Activated CD4-positive, alpha-beta T cell treated with anti-CD3 and anti-CD28 coated beads for 36 hours (primary cell): ENCODE measurements at places on chromosomes 4 and X. TPM values are rescaled to one million over a fixed set of nuclear protein-coding genes. Genes with fewer than 3 reads are reported as not detected.
A peak's percentile ranks its signal among the peaks of the same experiment; 100 is the strongest.

DNA sequence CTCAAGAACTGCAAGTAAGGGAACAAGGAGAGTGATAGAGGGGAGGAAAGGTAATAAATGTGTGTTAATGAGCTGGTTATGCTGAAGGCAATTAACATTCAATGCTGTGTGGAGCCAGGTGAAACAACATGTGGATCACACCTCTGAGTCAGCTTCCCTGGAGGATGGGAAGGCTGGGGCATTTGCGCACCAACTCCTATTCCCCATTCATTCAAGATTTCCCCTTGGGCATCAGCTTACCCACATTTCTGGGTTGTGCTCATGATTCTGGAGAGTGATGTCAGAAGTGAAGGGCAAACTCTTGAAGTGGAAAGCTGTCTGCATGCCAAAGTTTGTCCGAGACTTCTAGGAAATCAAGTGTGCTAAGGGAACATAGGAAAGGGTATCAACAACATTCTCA is 461.4 kb downstream of the MID1IP1 start:
- peak overlapping the region; percentile 69 for H3K27ac ChIP-seq
- H3K4me1 ChIP-seq: peaks cover 62% of the 10 kb centered on the region
- H3K36me3 ChIP-seq: peaks cover 12% of the 10 kb centered on the region
- peak; percentile 9 for DNase-seq

DNA sequence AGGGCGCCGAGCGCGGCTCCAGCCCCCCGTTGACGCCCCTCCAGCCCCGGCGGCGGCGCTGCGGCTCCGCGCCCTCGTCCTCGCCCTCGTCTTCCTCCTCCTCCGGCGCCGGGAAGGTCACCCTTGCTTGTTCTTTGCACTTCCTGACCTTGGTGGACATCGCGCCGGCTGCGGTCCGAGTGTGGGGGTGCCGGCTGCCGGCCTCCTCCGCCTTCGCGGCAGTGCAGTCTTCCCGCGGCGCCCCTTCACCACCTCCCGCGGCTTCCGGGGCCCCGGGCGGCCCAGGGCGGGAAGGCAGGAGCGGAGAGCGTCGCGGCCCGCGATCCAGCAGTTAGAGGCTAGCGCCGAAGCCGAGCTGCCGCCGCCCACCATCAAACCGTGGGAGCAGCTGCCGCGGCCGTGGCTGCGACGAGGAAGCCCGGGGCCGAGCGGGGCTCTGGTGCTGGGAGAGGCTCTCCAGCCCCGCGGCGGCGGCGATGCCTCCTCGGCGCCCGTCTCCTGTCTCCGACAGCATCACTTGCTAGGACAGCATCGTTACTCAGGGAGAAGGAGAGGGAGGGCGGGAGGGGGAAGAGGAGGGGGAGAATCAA is at the start of gene TRPC3:
Gene TRPC3, minus strand, starts transcription at position 540 of the 590 bp plus-strand sequence. Its CDS starts 380 bp downstream, at position 160.
- peak; percentile 57 for DNase-seq
- no peak within 1 kb of the TSS for H3K27ac ChIP-seq
- H3K36me3 ChIP-seq: no peaks in the 10 kb centered on the region
- peaks cover 4% of the 10 kb centered on the region for H3K4me1 ChIP-seq
- H3K27me3 ChIP-seq: peaks cover 36% of the 10 kb centered on the region

Gene ETDA
- not detected for total RNA-seq

DNA sequence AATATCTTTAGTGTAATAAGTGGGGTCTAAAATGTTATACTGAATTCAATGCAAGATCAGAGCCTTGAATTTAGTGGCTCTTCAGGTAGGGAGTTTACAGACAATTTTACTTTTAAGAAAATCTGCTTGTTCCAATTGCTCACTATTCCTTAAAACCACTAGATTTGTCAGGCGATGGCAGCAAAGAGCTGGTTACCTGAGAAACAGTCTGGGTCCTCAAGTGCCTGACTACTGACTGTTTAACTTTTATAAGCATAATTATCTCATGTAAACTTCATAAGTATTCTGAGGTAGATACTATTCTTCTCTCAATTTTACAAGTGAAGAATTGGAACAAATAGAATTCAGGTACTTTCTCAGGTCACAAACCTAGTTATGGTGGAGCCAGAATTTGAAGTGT is 84.3 kb downstream of the RRAGB start:
- no peaks in the 10 kb centered on the region for H3K27me3 ChIP-seq
- no peak for DNase-seq
- H3K27ac ChIP-seq: no peak overlapping the region
- H3K4me1 ChIP-seq: no peaks in the 10 kb centered on the region
- no peak overlapping the region for H3K4me3 ChIP-seq
- H3K36me3 ChIP-seq: no peaks in the 10 kb centered on the region

GRCh38 chr4:17094876-17095210 is 196.4 kb upstream of the LDB2 start:
- H3K27ac ChIP-seq: no peak overlapping the region
- DNase-seq: no peak
- no peaks in the 10 kb centered on the region for H3K4me1 ChIP-seq
- H3K4me3 ChIP-seq: no peak overlapping the region

GRCh38 chr4:8540072-8540471 is 40.1 kb upstream of the GPR78 start:
- no peaks in the 10 kb centered on the region for H3K36me3 ChIP-seq
- H3K27me3 ChIP-seq: no peaks in the 10 kb centered on the region
- peak; percentile 63 for DNase-seq
- peaks cover 13% of the 10 kb centered on the region for H3K4me1 ChIP-seq
- H3K4me3 ChIP-seq: no peak overlapping the region

Gene ARMCX1
- 1.9 TPM for total RNA-seq

- H3K27me3 ChIP-seq: no peaks in the 10 kb centered on the region
- H3K4me3 ChIP-seq: no peak overlapping the region
- no peaks in the 10 kb centered on the region for H3K36me3 ChIP-seq
- DNase-seq: no peak
- no peak overlapping the region for H3K27ac ChIP-seq
Measured at GRCh38 chrX:37824491-37825214, 22.7 kb downstream of the DYNLT3 start.

Gene TIMP1
- 40.3 TPM for total RNA-seq

DNA sequence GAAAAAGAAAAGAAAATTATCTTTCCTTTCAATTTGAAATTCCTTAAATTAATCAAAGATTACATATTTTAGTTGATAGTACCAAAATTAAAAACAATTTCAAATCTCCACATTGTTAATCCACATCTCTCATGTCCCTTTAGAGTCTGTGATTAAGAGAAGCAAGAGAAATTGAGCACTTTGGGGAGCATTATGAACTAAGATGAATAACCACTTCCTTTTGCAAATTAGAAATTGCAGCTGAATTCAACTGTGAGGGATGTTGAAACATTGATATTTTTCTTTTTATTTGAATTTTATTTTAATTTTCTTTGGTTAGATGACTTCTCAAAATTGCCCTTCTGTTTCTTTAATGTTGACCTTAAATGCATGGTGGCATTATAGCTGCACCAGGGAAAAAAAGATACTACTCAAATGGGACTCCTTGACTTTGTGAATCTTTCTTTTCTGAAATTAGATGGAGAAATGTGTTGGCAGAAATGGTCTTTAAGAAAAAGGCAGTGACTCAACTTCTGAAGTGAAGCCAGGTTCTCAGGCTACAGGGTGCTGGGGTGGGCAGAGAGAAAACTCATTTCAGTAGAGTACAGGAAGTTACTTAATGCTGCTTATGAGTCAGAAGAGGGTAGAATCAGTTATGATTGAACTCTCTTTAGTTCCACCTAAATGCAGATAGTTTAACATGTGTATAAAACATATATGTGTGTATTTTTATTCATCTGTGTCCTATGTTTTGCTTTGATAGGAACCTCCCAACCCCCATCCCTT is 92.0 kb upstream of the TNIP3 start:
- peak overlapping the region; percentile 38 for H3K4me3 ChIP-seq
- peak overlapping the region; percentile 83 for H3K27ac ChIP-seq
- H3K27me3 ChIP-seq: peaks cover 3% of the 10 kb centered on the region
- H3K4me1 ChIP-seq: peaks cover 62% of the 10 kb centered on the region
- H3K36me3 ChIP-seq: no peaks in the 10 kb centered on the region
- DNase-seq: peak; percentile 75

DNA sequence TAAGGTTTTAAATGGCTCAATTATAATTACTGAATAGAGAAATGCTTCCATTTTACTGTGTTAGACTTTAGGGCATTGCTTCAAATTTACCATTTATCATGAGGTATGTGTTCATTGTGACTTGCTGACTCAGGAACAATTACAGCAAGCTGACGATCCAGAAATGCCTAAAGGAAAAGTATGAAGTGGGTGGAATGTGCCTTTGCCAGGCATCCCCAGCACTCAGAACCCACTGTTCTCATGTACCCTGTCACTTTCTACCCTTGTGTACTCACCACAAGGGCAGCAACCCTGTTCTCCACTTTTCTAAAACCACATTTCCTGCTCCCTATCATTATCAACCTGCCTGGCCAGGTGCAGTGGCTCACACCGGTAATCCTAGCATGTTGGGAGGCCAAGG is 41.5 kb downstream of the QRFPR start:
- H3K36me3 ChIP-seq: no peaks in the 10 kb centered on the region
- no peak for DNase-seq
- H3K27me3 ChIP-seq: peaks cover 10% of the 10 kb centered on the region
- no peak overlapping the region for H3K27ac ChIP-seq
- peaks cover 4% of the 10 kb centered on the region for H3K4me1 ChIP-seq

DNA sequence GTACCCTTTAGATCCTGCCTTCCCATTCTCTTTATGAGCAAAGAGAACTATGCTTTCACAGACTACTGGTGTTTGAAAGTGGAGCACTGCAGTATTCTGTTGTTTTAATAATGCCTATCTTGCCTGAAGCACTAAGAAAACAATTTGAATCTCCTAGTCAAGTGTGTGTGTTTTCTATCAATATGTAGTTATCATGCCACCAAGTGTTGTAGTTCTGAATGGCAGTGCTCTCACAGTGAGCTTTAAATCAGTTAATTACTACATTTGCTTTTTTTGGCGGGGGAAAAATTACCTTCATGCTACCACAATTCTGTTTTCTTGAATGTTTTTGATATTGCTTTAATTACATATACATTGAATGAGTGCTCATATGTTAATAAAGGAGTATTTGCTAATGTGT is 143.6 kb upstream of the FAM47A start:
- no peak for DNase-seq
- no peaks in the 10 kb centered on the region for H3K27me3 ChIP-seq
- H3K27ac ChIP-seq: no peak overlapping the region
- no peaks in the 10 kb centered on the region for H3K36me3 ChIP-seq
- no peaks in the 10 kb centered on the region for H3K4me1 ChIP-seq

GRCh38 chrX:23332101-23332887 is 2.4 kb upstream of the PTCHD1 start:
- peaks cover 35% of the 10 kb centered on the region for H3K27me3 ChIP-seq
- H3K4me3 ChIP-seq: peak overlapping the region; percentile 37
- H3K27ac ChIP-seq: no peak overlapping the region
- peak; percentile 34 for DNase-seq
- H3K4me1 ChIP-seq: peaks cover 11% of the 10 kb centered on the region

DNA sequence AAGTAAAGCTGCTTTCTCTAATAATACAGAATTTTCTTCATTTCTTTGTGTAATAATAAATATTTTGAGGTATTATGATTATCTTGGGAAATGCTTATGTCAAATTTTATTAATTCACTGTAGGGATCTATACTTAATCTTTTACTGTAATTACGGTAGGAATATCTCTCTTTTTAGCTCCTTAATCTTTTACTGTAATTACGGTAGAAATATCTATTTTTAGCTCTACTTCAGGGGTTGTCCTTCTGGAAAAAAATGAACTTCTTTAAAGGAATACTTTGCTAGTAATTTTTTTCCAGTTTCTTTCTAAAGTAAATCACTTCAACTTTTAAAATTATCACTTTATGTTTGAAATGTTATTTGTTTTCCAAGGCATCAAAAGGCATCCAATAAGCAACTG is 2229.4 kb upstream of the AGA start:
- H3K4me1 ChIP-seq: no peaks in the 10 kb centered on the region
- no peak overlapping the region for H3K4me3 ChIP-seq
- no peak for DNase-seq
- H3K27ac ChIP-seq: no peak overlapping the region
- no peaks in the 10 kb centered on the region for H3K36me3 ChIP-seq
- H3K27me3 ChIP-seq: no peaks in the 10 kb centered on the region

Gene PLXNB3
- 2.4 TPM for total RNA-seq

GRCh38 chr4:41160012-41160789 is 54.1 kb downstream of the APBB2 start:
- peaks cover 8% of the 10 kb centered on the region for H3K27me3 ChIP-seq
- no peak overlapping the region for H3K4me3 ChIP-seq
- H3K36me3 ChIP-seq: no peaks in the 10 kb centered on the region
- no peaks in the 10 kb centered on the region for H3K4me1 ChIP-seq
- no peak overlapping the region for H3K27ac ChIP-seq
- DNase-seq: no peak

DNA sequence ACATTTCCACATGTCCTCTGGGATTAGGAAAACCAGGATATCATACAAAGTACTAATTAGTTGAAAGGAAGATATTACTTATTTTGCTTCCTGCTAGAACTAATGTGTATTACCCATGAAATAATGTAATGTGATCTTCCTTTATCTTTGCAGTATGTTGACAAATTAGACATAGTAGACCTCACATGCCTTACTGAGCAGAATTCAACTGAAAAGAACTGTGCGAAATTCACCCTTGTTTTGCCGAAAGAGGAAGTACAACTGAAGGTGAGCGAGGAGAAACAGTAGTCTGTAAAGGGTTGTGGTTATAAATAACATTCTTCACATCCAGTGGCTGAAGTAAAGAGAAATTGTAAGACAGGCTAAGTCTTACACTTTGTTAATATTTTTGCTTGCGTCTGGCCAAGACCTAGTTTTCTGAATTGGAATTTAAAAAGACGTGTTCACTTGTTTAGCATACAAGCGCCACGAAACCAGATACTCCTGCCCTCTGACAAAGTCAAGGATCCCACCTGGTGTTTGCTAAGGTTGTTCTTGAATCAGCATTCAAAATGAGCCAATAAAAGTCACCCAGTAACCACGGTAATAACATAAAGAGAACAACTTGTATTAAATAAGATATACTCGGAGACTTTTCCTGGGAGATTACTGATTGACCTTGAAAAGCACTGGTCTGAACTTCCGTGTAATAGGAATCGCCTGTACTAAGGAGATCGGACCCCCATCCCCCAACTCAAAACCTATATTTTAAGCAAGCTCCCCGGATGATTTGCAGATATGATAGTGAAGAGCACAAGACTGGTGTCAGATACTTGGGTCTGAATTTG is 16.9 kb downstream of the STAP1 start:
- peaks cover 8% of the 10 kb centered on the region for H3K36me3 ChIP-seq
- no peaks in the 10 kb centered on the region for H3K27me3 ChIP-seq
- peak overlapping the region; percentile 54 for H3K4me3 ChIP-seq
- DNase-seq: no peak

Gene STARD8
- 0.11 TPM for total RNA-seq

Gene ING2
- total RNA-seq: 19.9 TPM

Gene SSX4
- not detected for total RNA-seq

Gene MXRA5
- not detected for total RNA-seq

DNA sequence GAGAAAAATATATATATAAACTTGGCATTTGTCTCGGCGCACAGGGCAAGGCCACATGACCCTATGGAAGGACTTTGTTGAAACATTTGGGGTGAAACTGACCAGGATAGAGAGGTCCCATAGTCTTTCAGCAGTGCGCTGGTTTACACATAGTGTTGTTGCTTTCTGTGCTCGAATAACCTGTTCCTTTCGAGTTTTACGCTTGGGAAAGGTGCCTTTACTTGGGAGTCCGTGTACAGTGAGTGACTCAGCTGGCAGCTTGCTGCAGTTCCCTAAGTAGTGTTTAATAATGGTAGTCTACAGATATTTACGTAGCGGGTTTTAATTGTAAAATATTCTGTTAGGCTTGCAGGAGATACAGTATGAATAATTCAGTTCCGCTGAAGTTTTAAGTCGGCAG is 578 bp downstream of the APOOL start:
- peaks cover 24% of the 10 kb centered on the region for H3K4me1 ChIP-seq
- H3K27ac ChIP-seq: peak overlapping the region; percentile 55
- peak overlapping the region; percentile 79 for H3K4me3 ChIP-seq
- DNase-seq: no peak

Gene RASSF6
- total RNA-seq: not detected

GRCh38 chrX:31038575-31039326 is 33.1 kb downstream of the FTHL17 start:
- DNase-seq: peak; percentile 48
- H3K27ac ChIP-seq: no peak overlapping the region
- no peaks in the 10 kb centered on the region for H3K36me3 ChIP-seq
- no peak overlapping the region for H3K4me3 ChIP-seq
- H3K4me1 ChIP-seq: peaks cover 4% of the 10 kb centered on the region
